ENCODE measurements at places on chromosomes 1 and 21. TPM values are rescaled to one million over a fixed set of nuclear protein-coding genes. Genes with fewer than 3 reads are reported as not detected.

DNA sequence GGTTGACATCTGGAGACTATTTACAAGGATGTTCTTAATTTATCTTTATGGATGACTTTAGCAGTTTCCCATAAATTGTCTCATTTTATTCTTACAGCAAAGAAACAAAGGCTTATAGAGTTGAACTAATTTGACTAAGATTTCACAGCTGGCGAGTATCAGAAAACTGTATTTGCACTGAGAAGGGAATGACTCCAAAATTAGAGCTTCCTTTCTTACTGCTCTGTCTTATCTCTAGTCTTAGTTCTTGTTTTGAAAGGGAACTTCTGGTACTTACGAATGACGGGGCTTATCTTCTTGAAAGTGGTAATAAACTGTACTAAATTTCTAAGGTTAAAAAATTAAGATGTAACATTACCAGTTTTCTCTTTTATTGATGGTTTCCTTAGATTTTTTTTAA is 13.6 kb downstream of the CNST start:
- DNase-seq: no peak

DNA sequence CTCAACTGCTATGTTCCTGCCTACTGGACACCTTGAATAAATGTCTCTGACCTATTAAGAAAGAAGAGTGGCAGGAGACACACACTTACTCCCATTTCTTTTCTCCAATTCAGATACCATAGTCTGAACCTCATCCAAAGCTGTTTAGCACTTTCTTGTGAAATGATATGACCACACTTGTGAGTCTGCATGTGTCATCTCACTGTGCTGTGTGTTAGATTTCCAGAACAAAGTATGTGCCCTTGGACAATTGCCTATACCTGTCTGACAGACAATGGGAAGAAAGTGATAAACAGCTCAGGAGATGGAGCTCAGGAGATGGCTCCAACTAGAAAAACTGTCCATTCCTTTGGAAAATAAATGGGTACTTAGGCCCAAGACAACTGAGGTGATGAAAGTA is 48.4 kb downstream of the USP48 start:
- peak; percentile 21 for DNase-seq

DIP2A gene
- 39.6 TPM for total RNA-seq

- peak; percentile 58 for DNase-seq
These were observed 29.5 kb downstream of the DRAM2 start for GRCh38 chr1:111110197-111110899.

GRCh38 chr1:210132582-210132981 is 100.0 kb upstream of the SERTAD4 start:
- peak; percentile 69 for DNase-seq

GRCh38 chr1:230713915-230714764 is at the start of gene AGT:
Gene AGT, minus strand, starts transcription at chr1:230714122. Its CDS starts 3,299 bp downstream, at chr1:230710823.
- peak; percentile 83 for DNase-seq

Measured in MCF 10A (cell line).